ENCODE measurements at places on chromosomes 2 and 18. TPM values are rescaled to one million over a fixed set of nuclear protein-coding genes. Genes with fewer than 3 reads are reported as not detected.

CDCA7 gene
- 0.49 TPM for total RNA-seq

IL36A gene
- not detected for total RNA-seq

TGFBRAP1 gene
- total RNA-seq, result 20.8 TPM

GRCh38 chr2:60354713-60355112 lies 198.7 kb downstream of the BCL11A start:
- DNase-seq, result no peak
- no peak overlapping the region for H3K4me3 ChIP-seq
- H3K27ac ChIP-seq, result no peak overlapping the region
- H3K36me3 ChIP-seq, result no peaks in the 10 kb centered on the region
- no peaks in the 10 kb centered on the region for H3K4me1 ChIP-seq
- no peaks in the 10 kb centered on the region for H3K27me3 ChIP-seq

HRH4 gene
- total RNA-seq, result 0.74 TPM

HNMT gene
- 72.0 TPM for total RNA-seq

TSPYL6 gene
- not detected for total RNA-seq

CAPN14 gene
- total RNA-seq, result 1.0 TPM

DNA sequence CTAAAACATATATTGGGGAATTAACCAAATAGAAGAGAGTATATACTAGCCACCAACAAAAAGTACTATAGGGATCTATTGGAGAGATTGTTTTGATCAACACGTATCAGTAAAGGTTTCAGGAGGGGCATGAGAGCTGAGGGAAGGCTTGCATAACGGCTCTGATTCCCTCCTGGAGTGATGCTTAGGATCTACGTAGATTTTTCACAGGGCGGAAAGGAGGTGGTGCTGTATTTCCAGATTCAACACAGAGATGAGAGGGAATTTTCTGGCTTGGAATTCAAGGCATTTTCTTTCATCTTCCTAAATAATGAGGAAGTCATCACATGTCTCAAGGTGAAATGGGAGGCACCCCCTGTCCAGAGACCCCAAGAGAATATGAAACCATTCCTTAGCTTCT lies 443.8 kb downstream of the CMPK2 start:
- H3K4me3 ChIP-seq, result no peak overlapping the region
- no peaks in the 10 kb centered on the region for H3K4me1 ChIP-seq
- no peaks in the 10 kb centered on the region for H3K27me3 ChIP-seq
- no peaks in the 10 kb centered on the region for H3K36me3 ChIP-seq

DNA sequence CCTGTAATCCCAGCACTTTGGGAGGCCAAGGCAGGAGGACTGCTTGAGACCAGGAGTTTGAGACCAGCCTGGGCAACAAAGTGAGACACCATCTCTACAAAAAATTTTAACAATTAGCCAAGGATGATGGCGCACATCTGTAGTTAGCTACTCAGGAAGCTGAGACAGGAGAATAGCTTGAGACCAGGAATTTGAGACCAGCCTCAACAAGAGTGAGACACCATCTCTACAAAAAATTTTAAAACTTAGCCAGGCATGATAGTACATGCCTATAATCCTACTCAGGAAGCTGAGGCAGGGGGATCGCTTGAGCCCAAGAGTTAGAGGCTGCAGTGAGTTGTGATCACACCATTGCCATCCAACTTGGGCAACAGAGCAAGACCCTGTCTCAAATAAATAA lies 7.0 kb downstream of the MEMO1 start:
- H3K36me3 ChIP-seq, result no peaks in the 10 kb centered on the region
- H3K4me1 ChIP-seq, result peaks cover 8% of the 10 kb centered on the region
- H3K27me3 ChIP-seq, result no peaks in the 10 kb centered on the region
- no peak for DNase-seq
- no peak overlapping the region for H3K4me3 ChIP-seq

DNA sequence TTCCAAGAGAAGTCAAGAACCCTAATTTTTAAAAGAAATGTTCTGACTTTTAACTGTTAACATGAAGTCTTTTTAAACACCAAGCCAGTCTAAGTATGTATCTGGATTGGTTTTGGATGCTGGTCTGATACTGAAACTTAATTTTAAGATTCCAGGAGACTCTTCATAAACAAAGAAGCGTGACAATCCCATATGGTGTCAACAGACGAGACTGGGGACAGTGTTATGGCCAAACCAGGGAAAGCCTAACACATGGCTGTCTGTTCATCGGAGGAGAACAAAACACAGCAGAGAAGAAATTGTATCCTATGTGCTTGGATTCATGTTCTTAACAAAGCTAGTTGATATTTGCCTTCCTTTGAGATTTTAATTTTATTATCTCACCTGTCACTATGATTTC lies 80.5 kb upstream of the UPP2 start:
- no peaks in the 10 kb centered on the region for H3K36me3 ChIP-seq
- H3K4me3 ChIP-seq, result no peak overlapping the region
- no peak for DNase-seq
- H3K27ac ChIP-seq, result no peak overlapping the region

DNA sequence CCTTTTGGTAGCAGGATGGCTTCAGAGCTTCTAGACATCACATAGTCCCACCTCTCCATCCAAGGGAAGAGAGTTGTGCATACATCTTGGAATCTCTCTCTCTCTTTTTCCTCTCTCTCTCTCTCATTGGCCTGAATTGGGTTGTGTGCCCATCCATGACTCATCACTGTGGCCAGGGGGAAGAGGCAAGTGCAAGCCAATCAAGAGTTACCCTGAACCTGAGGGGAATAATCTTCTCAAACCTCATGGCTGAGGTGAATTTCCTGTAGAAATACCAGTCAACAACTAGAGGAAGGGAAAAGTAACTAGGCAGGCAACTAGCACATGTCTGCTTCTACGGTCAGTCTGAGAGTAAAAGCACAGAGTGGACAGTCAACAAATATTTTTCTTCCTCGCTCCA lies 7.3 kb upstream of the CHN1 start:
- H3K27me3 ChIP-seq, result no peaks in the 10 kb centered on the region
- no peak for DNase-seq
- H3K27ac ChIP-seq, result no peak overlapping the region
- H3K36me3 ChIP-seq, result no peaks in the 10 kb centered on the region

RELCH gene
- 66.7 TPM for total RNA-seq

GRCh38 chr2:23397478-23397877 lies 12.5 kb downstream of the KLHL29 start:
- peaks cover 2% of the 10 kb centered on the region for H3K4me1 ChIP-seq
- DNase-seq, result no peak

- H3K4me3 ChIP-seq, result no peak overlapping the region
- no peaks in the 10 kb centered on the region for H3K27me3 ChIP-seq
- no peak overlapping the region for H3K27ac ChIP-seq
- no peak for DNase-seq
- no peaks in the 10 kb centered on the region for H3K36me3 ChIP-seq
These were observed 150.6 kb upstream of the COPS8 start for GRCh38 chr2:236935083-236935482.

HAAO gene
- 4.9 TPM for total RNA-seq

- no peak overlapping the region for H3K4me3 ChIP-seq
- no peak for DNase-seq
- H3K27ac ChIP-seq, result no peak overlapping the region
- peaks cover 16% of the 10 kb centered on the region for H3K4me1 ChIP-seq
- no peaks in the 10 kb centered on the region for H3K36me3 ChIP-seq
These were observed 58.2 kb upstream of the ACSL3 start for GRCh38 chr2:222802514-222803196.

DNA sequence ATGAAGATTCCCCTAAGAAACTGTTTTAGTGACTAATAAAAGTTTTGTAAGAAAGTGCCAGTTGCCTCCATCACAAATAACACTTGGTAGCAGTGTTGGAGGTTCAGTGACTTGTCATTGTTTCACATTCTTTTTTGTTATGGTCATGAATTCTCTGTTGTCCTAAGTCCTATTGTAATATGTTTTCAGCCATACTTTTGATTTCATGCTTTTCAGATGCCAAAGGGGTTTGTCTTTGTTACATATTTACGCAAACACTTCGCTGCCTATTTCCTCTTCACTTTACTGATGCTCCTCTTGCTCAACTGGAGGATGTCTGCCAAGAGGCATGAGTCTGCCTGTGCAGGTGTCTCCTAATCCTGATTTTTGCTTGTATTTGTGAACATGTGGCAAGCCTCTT lies 66.6 kb downstream of the PHLPP1 start:
- H3K4me1 ChIP-seq, result peaks cover 11% of the 10 kb centered on the region
- DNase-seq, result no peak
- no peak overlapping the region for H3K4me3 ChIP-seq
- no peaks in the 10 kb centered on the region for H3K27me3 ChIP-seq
- no peaks in the 10 kb centered on the region for H3K36me3 ChIP-seq

- no peak for DNase-seq
- no peaks in the 10 kb centered on the region for H3K27me3 ChIP-seq
- H3K36me3 ChIP-seq, result no peaks in the 10 kb centered on the region
- no peaks in the 10 kb centered on the region for H3K4me1 ChIP-seq
These were observed 26.2 kb downstream of the CYP27C1 start for GRCh38 chr2:127193967-127194280.

DNA sequence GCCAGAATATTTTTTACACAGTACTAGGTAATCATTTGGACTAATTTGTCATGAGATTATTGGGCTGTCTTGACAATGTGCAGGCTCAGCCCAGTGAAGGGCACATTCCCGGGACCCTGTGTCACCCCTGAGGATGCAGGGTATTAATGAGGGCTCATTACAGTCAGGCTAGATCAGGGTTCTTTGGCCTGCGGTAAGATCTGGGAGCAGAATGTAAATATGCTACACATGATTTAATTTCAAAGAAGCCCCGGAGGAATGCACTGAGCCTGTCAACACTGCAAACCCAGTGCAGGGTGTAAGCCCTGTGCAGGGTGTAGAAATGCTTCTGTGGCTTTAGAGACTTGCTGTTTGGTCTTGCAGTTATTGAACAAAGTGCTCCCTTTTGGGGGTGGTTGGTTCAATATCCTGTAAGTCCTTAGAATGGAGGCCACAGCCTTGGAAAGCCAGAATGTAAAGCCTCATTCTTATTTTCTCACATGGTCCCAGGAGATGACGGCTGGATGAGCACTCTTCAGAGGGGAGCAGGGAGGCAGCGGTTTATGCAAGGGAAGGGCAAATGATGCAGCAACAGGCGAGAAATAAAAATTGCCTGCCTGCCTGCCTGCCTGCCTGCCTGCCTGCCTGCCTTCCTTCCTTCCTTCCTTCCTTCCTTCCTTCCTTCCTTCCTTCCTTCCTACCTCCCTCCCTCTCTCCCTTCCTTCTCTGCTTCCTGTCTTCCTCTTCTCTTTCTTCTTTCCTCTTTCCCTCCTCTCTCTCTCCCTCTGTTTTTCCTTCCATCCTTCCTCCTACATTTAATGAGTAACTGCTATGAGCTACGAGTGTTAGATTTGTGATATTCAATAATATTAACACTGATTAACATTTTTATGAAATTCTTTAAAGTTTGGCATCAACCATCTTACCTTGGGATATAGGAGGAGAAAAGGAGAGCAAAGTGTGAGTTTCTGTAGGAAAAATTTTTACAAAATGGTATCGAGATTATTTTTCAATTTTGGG lies 148.8 kb downstream of the VAPA start:
- no peaks in the 10 kb centered on the region for H3K27me3 ChIP-seq
- no peaks in the 10 kb centered on the region for H3K36me3 ChIP-seq
- peaks cover 26% of the 10 kb centered on the region for H3K4me1 ChIP-seq
- no peak for DNase-seq
- no peak overlapping the region for H3K27ac ChIP-seq
- no peak overlapping the region for H3K4me3 ChIP-seq

INPP1 gene
- total RNA-seq, result 31.1 TPM

- no peaks in the 10 kb centered on the region for H3K4me1 ChIP-seq
- DNase-seq, result no peak
- H3K27ac ChIP-seq, result no peak overlapping the region
- no peaks in the 10 kb centered on the region for H3K36me3 ChIP-seq
- no peak overlapping the region for H3K4me3 ChIP-seq
These were observed 389.6 kb downstream of the TRIB2 start for GRCh38 chr2:13106302-13106701.

LYG1 gene
- 0.67 TPM for total RNA-seq

KLHL30 gene
- total RNA-seq, result not detected

- H3K36me3 ChIP-seq, result peaks cover 23% of the 10 kb centered on the region
- H3K27me3 ChIP-seq, result no peaks in the 10 kb centered on the region
- H3K27ac ChIP-seq, result peak overlapping the region; percentile 67
These were observed 32.4 kb downstream of the NPC1 start for GRCh38 chr18:23553887-23554286.

GRCh38 chr2:101844055-101844635 lies 146.6 kb downstream of the MAP4K4 start:
- no peak overlapping the region for H3K4me3 ChIP-seq
- DNase-seq, result no peak
- H3K36me3 ChIP-seq, result peaks cover 17% of the 10 kb centered on the region

GRCh38 chr18:58535340-58536201 lies 93.3 kb downstream of the ALPK2 start:
- DNase-seq, result peak; percentile 36
- no peaks in the 10 kb centered on the region for H3K36me3 ChIP-seq
- H3K4me3 ChIP-seq, result no peak overlapping the region
- no peak overlapping the region for H3K27ac ChIP-seq
- no peaks in the 10 kb centered on the region for H3K4me1 ChIP-seq

DNA sequence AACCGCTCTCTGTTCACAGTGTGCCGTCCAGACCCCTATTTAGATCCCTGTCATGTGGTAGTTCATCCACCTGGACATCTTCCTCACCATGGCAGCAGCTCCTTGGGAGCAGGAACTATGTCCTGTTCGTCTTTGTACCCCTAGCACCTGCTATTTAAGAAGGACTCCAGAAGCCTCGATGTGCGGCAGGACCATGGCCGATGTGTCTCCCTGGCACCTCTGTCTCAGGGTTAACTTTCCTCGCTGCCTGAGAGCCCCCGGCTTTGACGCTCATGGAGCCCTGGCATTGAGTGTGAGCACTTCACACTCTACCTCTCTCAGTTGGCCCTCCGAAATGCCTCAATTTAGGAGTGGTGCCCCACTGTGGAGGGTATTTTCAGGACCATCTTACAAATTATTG lies 152.0 kb downstream of the FAM210A start:
- no peaks in the 10 kb centered on the region for H3K27me3 ChIP-seq
- no peak overlapping the region for H3K4me3 ChIP-seq
- DNase-seq, result no peak
- no peaks in the 10 kb centered on the region for H3K4me1 ChIP-seq
- H3K27ac ChIP-seq, result no peak overlapping the region

HOXD9 gene
- total RNA-seq, result 0.40 TPM

GYPC gene
- 100 TPM for total RNA-seq

GRCh38 chr18:27202741-27203140 lies 17.6 kb upstream of the CHST9 start:
- no peaks in the 10 kb centered on the region for H3K36me3 ChIP-seq
- H3K27ac ChIP-seq, result no peak overlapping the region
- H3K4me1 ChIP-seq, result no peaks in the 10 kb centered on the region
- H3K4me3 ChIP-seq, result no peak overlapping the region
- H3K27me3 ChIP-seq, result no peaks in the 10 kb centered on the region

- H3K27ac ChIP-seq, result no peak overlapping the region
- H3K36me3 ChIP-seq, result no peaks in the 10 kb centered on the region
- H3K4me1 ChIP-seq, result no peaks in the 10 kb centered on the region
- no peak for DNase-seq
- H3K4me3 ChIP-seq, result no peak overlapping the region
- no peaks in the 10 kb centered on the region for H3K27me3 ChIP-seq
These were observed 292.8 kb downstream of the CCDC85A start for GRCh38 chr2:56476509-56477071.

All from upper lobe of left lung (tissue), 6 donors.